ENCODE measurements at places on chromosomes 13 and 19.
A peak's percentile ranks its signal among the peaks of the same experiment; 100 is the strongest.

DNA sequence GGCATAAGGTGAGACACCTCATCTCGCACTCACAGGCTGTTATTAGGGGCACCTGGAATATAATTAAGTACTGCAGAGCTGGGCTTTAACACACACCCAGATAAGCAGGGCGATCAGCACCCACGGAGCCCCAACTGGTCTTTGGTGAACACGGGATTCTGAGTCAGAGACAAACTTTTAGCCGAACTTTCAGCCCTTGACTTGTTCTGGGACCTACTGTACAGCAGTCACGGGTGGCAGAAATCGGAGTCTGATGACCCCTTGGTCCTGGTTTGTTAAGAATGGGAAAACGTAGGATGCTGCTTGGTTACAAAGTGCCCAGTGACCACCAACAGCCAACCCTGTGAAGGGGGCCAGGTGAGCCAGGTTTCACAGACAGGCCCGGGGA is 9.0 kb downstream of the SH3GL1 start:
- DNase-seq = no peak

DNA sequence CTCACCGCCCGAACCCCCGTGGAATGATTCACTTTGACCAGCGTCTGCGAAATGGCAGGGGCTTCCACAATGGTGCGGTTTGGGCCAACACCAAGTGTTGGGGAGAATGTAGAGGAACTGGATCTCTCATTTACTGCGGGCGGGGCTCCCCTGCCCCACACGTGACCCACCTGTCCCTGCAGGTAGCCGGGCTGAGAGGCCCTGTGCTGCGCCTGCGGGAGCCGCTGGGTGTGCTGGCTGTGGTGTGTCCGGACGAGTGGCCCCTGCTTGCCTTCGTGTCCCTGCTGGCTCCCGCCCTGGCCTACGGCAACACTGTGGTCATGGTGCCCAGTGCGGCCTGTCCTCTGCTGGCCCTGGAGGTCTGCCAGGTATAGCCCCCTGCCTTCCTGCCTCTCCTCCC is 5.8 kb upstream of the FLT3LG start:
- no peak for DNase-seq

GRCh38 chr13:27923794-27924528 is 4.2 kb downstream of the PDX1 start:
- DNase-seq = peak; percentile 64

- no peak for DNase-seq
Observed at GRCh38 chr13:79867254-79867653, 386.3 kb downstream of the NDFIP2 start.

DNA sequence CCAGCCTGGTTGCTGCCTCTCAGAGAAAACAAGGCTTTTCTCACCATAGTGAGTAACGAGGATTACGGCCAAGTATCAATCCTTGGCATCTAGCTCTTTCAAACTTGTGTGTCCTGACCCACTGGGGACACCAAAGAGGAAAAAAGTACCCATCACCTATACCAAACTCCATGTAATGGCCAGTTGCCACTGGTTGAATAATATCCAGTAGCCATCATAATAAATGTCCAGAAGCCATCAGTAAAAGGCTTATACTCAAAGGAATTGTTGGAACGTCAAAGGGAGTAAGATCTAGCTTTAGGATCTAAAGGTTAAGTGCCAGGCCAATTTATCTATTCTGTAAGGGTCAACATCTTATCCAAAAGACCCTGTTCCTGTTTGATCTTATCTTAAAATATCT is 91.1 kb downstream of the PTPRS start:
- DNase-seq = no peak

DNA sequence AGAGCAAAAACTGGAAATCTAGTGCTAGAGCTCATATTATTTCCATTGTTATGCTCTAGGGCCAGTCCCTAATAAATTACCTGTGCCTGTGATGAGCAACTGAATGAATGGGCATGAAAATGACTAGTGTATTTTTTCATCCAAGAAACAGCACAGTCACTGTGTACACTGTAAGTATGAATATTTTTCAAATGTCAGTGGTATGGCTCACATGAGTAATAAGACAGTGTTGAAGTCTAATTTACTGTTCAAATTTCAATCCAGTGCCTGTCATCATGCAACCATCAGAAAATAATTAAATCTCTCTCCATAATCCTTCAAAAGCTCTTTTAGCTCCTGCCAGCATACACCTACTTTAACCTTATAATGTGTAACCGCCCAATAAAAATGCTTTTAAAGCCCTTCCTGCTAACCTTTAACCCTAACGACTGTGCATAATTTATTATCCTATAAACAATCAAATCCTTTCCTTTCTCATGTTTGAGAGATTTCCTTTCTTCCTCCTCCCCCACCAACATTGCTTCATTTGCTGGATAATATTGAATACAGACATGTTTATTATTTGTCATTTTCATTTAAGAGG is 378.3 kb downstream of the GPC5 start:
- no peak for DNase-seq

DNA sequence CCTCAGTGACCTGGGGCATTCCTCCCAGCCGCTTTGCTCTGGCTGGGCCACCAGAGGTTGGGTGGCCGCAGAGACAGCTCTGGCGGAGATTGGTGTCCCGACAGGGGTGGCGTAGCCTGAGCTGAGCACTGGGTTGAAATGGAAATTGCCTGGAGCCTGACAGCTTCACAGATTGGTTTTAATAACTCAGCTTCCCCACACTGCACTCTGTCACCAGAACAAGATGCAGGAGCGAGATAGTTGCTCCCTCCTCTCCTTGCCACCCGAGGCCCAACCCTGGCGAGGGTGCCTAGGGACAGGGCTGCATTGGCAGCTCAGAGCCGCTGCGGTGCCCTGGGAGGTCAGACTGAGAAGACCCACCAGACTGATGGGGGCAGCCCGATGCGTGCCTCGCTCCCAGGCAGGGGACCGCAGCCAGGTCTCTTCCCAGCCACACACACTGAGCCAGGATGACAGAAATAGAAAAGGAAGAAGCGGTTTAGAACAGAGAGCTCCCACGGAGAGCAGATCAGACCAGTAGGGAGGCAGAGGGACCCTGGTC is 84.1 kb downstream of the KDM4B start:
- DNase-seq = no peak

DNA sequence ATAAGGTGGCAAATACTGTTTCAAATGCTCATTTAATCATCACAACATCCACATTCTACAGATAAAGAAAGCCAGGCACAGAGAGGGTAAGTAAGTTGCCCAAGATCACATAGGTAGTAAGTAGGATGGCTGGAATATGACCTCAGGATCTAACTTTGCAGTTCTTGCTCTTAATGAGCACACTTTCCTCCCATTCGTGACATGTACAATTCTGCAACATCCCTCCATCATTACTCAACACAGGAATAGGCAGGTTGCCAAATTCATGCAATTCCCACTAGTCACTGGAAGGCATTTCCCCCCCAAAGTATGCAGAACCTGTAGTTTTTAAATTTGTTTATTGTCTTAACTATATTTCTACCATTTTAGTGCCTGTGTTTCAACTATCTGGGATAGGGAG is 109.2 kb downstream of the OLFM4 start:
- no peak for DNase-seq

DNA sequence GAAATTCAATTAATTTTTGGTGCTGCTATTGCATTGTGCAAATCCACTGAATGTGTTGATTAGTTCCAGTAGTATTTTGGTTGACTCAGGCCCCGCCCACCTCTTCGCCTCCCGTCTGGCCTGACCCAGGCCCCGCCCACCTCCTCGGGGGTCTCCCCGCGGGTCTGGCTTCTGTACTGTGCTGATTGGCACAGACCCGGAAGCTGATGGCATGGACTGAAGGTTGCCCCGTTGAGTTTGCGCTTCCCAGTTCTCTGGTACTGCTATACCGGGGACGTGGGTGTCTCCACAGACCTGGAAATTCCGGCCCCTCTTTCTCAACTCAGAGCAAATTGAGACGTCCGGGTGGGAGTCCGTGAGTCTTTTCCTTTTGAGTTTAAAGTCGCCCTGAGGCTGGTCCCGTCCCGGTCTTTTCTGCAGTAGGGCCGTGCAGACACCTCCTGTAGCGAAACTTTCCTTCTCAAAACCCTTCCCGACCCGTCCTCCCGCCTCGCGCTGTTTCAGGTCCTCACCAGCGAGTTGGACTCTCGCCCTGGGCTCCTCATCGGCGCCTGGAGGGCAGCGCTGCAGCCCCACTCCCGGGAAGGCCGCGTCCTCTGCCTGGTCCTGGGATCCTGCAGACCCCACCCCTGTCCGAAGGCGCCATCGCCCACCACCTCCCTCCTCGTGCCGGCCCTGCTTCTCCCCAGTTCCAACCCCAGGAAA is 14.8 kb downstream of the ZNF701 start:
- no peak for DNase-seq

DNA sequence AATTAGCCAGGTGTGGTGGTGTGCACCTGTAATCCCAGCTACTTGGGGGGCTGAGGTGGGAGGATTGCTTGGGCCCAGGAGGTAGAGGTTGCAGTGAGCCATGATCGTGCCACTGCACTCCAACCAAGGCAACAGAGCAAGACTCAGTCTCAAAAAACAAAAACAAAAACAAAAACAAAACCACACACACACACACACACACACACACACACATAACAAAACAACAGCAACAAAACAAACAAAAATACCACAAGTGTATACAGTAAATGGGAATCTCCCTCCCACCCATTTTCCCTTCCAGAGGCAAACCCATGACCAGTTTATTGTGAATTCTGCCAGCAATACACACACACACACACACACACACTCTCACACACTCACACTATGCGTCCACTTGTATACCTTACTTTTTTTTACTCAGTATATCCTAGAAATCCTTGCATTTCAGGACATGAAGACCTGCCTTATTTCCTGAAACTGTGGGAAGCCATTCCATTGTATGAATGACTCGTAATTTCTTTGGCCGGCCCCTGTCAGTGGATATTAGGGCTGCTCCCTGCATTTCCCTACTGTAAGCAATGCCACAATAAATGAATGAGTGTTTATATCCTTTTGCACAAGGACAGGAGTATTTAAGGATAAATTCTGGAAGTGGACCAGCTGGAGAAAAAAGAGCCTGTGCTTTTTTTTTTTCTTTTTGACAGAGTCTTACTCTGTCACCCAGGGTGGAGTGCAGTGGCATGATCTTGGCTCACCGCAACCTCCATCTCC is 6.9 kb upstream of the PLEKHF1 start:
- no peak for DNase-seq

DNA sequence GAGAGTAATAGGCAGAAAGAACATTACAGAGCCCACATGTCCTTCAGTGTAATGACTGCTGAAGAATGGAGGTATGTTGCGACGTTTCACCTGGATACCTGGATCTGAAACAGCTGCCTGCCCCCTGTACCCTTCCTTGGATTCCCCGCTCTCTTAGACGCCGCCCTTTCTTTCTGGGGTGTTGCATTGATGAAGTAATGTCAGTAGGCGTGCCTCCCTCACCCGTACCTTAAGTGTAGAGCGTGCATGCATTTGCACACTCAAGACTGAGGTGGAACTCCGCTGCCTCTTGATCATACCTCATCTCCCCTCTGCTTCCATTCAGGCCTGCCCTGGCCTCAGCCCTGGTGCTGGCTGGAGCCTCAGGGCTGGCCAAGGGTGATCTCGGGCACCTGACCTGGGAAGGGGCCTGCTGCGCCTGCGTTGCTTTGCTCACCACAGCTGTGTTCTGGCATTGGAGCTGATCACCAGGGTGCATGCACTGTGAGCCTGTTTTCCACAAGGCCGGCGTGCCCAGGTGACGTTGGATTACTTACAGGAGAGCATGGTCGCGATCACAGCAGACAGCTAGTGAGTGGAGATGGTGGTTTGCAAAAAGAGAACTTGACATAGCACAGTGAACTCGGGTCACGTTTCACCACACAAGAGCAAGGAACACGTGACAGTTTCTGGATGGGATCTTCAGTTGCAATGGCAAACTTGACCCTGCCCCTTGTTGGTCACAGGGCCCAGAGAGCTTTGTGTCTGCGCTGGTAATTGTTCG is 99.0 kb downstream of the ARHGEF7 start:
- DNase-seq = no peak

DNA sequence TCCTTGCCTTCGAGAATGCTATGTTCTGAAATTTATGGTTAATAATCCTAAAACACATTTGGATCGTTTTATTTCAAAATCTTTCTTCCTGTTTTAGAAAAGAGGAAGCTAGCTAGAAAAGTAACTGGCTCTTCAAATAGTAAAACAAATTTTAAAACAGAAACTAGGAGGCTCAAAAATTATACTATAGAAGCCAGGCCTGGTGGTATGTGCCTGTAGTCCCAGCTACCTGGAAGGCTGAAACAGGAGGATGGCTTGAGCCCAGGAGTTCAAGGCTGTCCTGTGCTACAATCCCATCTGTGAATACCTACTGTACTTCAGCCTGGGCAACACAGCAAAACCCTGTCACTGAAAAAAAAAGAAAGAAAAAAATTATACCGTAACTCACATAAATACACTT is 57.9 kb downstream of the ELF1 start:
- no peak for DNase-seq

DNA sequence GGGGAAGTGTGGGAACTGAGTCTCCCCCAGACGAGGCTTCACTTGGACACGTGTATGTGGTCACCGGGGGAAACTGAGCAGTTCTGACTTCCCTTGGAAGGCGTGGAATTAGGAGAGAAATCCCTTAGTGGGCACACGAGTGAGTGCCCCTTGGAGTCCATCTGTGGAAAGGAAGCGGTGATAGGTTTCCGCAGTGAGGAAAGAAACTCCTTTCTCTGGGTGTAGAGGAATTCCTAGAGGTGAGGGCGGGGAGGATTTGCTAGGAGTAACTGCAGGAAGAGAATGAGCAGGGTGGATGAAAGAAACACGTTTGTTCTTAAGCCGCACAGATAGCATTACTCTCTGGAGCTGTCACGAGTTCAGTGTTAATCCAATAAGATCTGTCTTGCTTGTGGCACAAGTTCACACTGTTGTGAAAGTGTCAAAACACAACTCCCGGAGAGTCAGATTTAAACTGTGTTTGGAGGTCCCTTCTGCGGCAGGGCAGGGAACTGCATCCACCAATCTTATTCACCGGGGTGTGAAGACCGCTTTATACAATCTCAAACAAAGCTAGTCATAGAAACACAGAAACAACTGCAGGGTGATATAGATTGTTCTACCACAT is 1.2 kb downstream of the KL start:
- peak; percentile 84 for DNase-seq

GRCh38 chr13:85603735-85604134 is 195.5 kb downstream of the SLITRK6 start:
- DNase-seq = no peak

- DNase-seq = no peak
Observed at GRCh38 chr19:58552655-58553054, 2.2 kb downstream of the CHMP2A start.

- DNase-seq = no peak
Observed at GRCh38 chr13:51396352-51396751, 56.5 kb downstream of the INTS6 start.

DNA sequence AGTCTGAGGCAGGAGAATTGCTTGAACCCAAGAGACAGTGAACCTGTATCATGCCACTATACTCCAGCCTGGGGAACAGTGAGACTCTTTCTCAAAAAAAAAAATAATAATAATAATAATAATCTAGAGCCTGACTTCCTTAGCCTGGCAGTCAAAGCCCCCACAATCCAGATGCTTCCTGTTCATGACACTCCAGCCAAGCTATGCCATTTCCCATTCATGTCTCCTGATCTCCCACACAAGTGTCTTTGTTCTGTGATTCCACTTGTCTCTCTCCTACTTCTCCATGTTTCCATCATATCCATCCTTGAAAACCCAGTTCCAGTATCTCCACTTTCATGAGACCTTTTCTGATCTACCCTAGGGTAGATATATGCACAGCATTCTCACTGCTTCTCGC is 150.7 kb downstream of the FOXO1 start:
- no peak for DNase-seq

GRCh38 chr13:27793507-27794367 is 1.5 kb downstream of the GSX1 start:
- DNase-seq = no peak
